ENCODE measurements at places on chromosomes 7 and 10. TPM values are rescaled to one million over a fixed set of nuclear protein-coding genes. Genes with fewer than 3 reads are reported as not detected.

- no peak for DNase-seq
Observed at GRCh38 chr7:113405296-113406056, 287.1 kb upstream of the SMIM30 start.

GRCh38 chr10:35959252-35959651, 317.2 kb upstream of the FZD8 start:
- no peak for DNase-seq

GRCh38 chr7:30321089-30321881, 36.9 kb downstream of the ZNRF2 start:
- no peak for DNase-seq

DPCD gene
- total RNA-seq: 72.6 TPM

CFTR gene
- total RNA-seq: not detected

ADGRA1 gene
- total RNA-seq: not detected

CHN2 gene
- not detected for total RNA-seq

SPDYE2 gene
- total RNA-seq: not detected

SUN1 gene
- total RNA-seq: 111 TPM
